ELR (cell line): ENCODE measurements at places on chromosomes 13 and 19.
A peak's percentile ranks its signal among the peaks of the same experiment; 100 is the strongest.

GRCh38 chr13:112506046-112506445 is 81.9 kb downstream of the TUBGCP3 start:
- peak; percentile 33 for DNase-seq

DNA sequence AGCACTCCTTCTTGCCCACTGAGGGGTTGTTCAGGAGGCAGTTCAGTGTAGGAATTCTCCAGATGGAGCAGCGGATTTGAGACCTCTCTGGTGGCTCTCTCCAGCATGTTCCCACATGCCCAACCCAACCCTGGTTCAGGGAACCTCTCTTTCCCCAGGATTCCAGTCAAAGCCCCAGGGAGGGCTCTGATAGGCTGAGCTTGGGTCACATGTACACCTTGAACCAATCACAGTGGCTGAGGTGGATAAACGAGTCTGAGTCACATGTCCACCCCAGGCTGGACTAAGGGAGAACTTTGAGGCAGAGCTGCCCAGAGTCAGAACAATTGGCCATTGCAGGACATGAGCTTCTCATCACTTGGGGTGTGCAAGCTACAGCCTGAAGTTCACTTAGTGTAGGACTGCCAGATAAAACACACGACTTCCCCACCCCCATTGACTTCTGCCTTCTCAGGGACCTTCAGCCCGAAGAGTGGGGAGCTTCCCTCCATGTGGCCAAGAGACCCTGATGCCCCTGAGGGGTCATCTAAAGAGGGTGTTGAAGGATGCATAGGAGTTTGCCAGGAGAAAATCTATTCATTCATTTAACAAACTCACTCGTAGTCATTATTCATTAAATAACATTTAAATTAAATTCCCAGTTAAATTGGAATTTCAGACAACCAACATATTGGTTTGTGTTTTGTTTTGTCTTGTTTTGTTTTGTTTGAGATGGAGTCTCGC is 4.0 kb upstream of the MAST3 start:
- DNase-seq = peak; percentile 68

- peak; percentile 88 for DNase-seq
Observed at GRCh38 chr13:110561344-110562035, at the start of gene RAB20. Gene RAB20, minus strand, starts transcription at chr13:110561722. Its CDS starts 203 bp downstream, at chr13:110561519.

- no peak for DNase-seq
Observed at GRCh38 chr19:50162988-50163387, at the start of gene IZUMO2. Gene IZUMO2, minus strand, starts transcription at chr19:50163281. Its CDS starts 87 bp downstream, at chr19:50163194.

DNA sequence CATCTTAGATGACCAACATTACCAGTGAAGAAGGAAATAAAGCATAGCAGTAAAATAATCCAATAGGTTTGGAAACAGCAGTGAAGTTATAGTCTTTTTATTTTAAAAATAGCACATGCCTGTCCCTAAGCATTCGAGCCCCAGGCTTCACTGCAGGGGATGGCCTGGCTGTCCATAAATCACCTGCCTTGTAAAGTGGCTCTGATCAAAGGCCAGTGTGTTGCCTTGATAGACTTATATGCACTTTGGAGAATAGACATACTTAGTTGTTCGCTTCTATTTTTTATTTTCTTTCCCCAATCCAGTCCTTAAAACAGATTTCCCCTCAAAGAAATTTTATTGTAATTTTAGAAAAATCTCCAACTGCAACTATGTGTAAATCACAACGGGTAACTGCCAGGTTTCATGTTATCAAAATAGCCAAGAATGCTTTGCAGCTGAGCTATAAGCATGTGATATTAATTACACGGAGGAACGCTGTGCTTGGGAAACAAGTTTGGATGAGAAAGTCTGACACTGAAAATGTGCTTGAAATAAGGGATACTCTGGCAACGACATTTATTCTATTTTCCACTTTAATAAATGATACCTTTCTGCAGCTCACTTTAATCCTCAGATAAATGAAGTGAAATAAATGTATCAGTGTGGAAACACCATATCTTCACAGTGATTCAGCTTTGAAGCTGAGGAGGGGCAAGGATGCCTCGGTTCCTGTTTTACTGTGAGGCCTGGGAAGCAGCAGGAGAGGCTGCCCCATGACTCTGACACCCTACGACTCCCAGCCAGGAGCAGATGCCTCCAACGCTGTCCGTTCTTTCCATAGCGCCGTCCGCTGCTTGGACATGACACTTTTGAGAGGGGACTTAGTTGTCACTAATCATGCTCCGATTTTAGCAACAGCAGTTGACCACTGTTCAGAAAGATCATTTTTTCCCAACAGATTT is 5.5 kb upstream of the METTL21C start:
- no peak for DNase-seq

GRCh38 chr19:45469945-45470761 is 2.4 kb downstream of the FOSB start:
- peak; percentile 78 for DNase-seq

DNA sequence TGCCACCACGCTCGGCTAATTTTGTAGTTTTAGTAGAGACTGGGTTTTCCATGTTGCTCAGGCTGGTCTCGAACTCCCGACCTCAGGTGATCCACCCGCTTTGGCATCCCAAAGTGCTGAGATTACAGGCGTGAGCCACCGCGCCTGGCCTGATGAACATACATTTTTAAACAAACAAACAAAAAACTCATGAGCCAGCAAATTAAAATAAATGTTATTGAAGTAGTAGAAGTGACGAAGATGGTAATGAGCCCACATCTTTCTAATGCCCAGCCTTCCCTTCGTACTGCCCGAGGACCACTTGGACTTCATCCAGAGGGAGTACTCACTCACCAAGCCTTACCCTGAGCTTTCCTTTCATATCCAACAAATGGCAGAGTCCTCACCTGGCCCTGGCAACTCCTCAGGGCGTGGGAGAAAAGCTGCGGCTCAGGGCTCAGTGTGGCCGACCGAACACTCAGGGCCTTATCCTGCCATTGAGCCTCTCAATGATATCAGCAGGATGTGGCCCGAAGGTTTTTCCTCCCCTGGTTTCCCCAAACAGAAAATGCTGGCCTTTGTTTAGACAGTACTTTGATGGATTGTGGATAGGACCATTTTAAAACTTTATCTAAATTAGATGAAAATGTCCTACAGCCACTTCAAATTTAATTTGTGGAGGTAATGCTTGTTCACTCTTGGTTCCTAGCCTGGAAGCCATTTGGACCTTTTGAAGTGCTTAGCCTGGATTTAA is 22.8 kb upstream of the ABCC4 start:
- no peak for DNase-seq

DNA sequence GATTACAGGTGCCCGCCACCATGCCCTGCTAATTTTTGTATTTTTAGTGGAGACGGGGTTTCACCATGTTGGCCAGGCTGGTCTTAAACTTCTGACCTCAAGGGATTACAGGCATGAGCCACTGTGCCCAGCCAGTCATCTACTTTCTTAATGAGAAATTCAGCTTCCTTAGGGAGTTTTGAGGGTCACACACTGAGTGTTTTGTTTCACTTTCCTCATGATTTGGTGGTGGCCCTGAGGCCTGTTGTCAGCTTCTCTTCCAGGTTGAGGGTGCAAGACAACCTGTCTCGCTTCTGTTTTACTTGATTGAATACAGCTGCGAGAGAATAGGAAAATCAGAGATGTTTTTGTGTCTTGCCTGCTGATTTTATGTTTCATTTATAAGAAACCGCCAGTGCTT is 9.9 kb downstream of the FRY start:
- DNase-seq = no peak

DNA sequence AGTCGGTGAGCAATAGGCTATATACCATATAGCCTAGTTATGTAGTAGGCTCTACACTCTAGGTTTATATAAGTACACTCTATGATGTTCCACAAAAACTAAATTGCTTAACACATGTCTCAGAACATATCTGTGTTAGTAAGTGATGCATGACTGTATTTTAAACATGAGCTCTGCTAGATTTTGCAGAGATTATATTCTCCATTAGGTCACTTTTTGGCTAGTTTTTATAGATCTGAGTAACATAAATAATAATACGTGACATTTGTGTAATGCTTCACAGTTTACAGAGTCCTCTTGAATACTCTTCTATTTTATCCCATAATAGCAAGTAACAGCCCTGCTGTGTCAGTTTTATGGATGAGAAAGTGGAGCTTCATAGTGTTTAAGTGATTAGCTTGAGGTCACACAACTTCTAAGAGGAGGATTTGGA is 47.8 kb downstream of the NDFIP2 start:
- peak; percentile 27 for DNase-seq

- DNase-seq = no peak
Observed at GRCh38 chr13:54699831-54700230, 1671.2 kb downstream of the OLFM4 start.

- DNase-seq = peak; percentile 43
Observed at GRCh38 chr19:35107545-35107944, 8.1 kb upstream of the FXYD3 start.

DNA sequence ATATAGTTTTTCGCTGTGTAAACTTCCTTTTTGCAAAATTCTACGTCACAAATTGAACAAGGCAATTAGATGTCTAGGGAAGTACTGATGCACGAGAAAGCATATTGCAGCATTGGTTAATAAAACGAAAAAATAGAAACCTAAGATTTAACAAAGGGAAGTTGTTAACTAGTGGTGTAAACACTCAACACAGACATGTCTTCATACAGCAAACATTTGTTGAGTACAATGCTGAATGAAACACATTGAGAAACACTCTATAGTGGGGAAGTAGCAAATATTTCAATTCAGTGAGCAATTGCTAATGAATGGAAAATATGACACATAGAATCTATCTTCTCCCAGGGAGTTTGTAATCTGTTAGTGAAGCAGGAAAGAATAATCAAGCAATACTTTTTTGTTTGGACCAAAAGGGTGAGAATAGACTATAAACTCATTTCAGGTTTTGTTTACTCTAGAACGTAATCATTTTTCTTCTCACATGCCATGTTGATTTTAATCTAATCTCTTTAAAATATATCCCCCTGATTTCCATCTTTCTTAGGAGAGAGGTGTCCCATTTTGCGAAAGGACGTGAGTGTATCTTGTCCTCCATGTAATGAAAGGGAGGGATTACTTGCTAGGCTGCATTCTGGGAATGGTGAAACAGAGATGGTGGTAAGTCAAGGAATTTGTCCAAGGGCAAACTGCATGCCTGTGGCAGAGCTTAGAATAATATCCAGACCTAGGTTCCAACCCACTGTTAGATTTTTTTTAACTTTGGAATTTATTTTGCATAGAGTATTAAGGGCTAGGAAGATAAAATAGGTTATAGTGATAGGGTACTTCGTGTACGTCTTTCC is 1.7 kb upstream of the ANKRD10 start:
- peak; percentile 68 for DNase-seq

- no peak for DNase-seq
Observed at GRCh38 chr13:49410477-49410876, 33.4 kb downstream of the CAB39L start.

GRCh38 chr19:35718345-35719041 is 690 bp downstream of the KMT2B start:
- peak; percentile 47 for DNase-seq

DNA sequence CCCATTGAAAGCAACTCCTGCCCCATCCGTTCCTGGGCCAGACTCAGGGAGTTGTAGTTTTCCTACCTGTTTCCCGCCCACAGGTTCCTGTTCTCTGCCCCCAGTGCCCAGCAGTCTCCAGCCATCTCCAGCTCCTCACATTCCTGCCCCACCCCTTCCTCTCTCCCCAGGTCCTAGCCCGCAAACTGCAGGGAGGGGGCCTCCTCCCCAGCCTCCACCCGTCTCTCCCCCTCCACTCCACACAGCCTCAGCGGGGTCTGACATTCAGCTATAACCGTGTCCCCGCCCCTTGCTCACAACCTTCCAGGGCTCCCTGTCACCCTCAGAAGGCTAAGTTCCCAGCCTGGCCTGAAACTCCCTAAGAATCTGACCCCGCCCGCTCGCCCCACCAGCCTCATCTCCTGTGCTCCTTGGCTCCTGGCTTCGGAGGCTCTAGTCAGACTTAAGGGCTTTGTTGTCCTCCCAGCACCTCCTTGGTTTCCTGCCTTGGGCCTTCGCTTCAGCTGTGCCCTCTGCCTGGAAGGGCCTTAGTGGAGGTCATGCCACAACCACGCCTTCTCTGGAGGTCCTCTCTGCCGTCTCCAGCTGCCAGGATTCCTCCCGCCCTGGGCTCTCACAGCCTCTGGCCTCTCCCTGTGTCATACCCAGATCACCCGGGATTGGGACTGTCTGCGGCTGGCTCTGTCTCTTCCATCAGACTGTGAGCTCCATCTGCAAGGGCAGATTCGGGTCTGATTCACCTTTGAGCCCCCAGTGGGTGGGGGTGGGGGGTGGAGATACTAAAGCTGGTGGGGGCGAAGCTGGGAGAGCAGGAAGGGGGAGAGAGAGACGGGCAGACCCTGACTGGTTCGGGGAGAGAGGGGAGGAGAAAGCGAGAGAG is 5.1 kb upstream of the SPACA6 start:
- peak; percentile 81 for DNase-seq

- DNase-seq = peak; percentile 50
Observed at GRCh38 chr13:39038569-39039030, 344 bp downstream of the NHLRC3 start.

DNA sequence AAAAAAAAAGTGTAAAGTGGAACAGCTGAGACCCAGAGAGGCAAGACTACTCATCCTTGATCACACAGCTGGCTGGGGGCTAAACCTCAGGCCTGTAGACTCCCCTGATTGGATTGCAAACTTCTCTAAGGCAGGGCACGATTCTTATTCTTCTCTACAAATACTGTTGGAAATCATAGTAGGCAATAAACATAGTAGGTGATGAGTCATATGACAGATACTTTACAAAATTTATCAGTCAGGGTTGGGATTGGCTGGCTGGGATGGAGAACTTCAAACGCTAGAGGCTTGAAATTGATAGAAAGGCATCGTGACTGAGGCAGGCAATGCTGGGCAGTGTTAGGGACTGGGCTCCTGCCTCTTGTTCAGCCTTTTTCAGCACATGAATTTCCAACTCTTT is 5.9 kb upstream of the MATK start:
- peak; percentile 30 for DNase-seq

GRCh38 chr19:28028881-28029444 is 1184.0 kb downstream of the UQCRFS1 start:
- DNase-seq = no peak

DNA sequence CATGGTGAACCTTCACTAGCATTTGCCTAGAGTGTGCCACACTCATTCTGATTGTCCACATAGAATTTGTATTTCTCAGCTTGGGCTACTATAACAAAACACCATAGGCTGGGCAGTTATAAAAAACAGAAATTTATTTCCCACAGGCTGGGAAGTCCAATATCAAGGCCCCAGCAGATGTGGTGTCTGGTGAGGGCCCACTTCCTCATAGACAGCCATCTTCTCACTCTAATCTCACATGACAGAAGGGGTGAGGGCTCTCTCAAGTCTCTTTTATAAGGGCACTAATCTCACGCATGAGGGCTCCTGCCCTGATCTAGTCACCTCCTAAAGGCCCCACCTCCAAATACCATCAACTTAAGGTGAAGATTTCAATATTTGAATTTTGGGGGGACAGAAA is 53.6 kb downstream of the LRRC63 start:
- no peak for DNase-seq

- DNase-seq = peak; percentile 59
Observed at GRCh38 chr19:43534816-43535761, 2.1 kb downstream of the ZNF575 start.

GRCh38 chr19:55305491-55305890 is 19.6 kb downstream of the TMEM150B start:
- DNase-seq = peak; percentile 57

GRCh38 chr13:27353166-27353583 is 71.2 kb upstream of the GTF3A start:
- peak; percentile 82 for DNase-seq
